ENCODE measurements at places on chromosomes 11 and 22.
A peak's percentile ranks its signal among the peaks of the same experiment; 100 is the strongest.

DNA sequence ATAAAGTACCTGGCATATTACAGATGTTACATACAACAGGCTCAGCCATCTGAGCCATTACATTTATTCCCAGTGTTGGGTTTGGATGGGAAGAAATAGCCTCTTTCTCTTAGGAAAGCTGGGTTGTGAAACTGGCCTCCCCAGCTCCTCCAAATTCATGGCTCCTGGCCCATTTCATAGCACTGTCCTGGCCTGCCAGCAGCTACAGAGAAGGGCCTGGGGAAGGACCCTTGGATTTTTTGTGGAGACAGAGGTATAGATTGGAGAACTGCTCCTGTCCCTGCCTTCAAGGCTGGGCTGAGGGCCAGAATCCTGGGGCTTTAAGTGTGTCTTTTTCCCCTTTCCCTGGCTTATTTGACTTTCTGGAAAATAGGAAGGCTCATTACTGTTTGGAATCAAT lies 18.0 kb downstream of the PKNOX2 start:
- no peak for DNase-seq

DNA sequence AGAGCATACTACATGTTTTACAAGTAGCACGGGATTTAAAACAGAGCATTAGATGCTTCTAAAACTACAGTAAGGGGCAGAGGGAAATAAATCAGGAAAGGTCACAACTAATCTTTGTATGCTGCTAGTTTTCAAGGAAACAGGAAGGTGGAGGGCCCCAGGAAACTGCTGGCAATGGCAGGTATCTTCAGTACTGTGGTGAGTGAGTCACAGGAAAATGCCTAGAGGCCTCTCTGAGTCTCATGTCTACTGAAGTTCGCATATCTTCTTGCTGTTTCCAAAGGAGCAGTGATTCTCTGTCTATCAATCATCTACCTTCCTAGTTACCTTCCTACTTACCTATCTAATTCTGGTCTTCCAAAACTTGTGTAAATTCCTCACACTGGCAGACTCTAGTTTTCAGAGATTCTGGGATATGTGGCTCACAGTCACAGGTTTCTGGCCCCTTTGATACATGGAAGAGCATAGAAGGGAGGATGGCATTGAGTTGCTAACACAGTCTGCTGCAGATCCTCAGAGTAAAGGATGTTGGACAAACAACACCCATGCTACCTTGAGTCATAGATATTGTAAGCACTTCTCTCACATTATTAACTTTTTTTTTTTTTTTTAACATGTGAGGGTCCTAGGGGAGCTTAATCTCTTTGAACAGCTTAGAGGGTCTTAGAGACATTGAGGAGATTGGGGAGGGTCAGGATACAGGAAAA lies 58.8 kb upstream of the SYN3 start:
- DNase-seq: no peak

GRCh38 chr11:47271961-47272661 lies 2.2 kb downstream of the MADD start:
- DNase-seq: no peak

GRCh38 chr11:57484141-57484710 lies 23.9 kb downstream of the RTN4RL2 start:
- DNase-seq: peak; percentile 70

DNA sequence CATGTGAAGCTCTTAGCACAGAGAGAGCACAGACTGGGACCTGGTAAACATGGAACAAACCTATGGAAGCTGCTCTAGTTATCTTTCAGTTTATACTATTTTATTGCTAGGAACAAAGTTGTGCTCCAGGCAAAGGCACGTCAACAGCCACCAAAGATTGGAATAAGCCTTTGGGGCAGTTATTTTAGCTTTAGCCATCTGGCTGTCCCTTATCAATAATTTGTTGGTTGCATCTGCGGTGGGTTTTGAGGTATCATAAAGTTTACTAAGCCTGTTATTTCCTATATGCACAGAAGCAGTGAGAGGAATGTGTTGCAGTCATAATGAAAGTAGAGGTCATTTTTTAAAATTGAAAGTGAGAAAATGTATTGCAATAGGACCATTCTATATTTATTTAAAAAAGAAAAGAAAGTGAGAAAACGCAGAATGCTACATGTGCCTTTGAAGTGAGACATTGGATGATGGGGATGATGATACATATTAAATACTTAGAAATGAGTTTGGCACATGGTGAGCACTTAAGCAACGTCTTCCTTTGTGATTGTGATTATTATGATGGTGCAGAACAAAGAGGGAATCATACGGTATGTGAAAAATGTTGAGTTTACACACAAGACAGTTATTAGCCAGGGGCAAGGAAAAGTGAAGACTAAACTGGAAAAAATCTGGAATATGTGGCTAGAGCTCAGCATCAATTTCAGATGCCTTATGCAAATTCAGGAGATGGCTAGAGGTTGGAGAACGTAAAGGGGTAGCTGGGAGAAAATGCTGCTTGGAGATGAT lies 58.3 kb downstream of the PRR5L start:
- peak; percentile 75 for DNase-seq

GRCh38 chr11:123357990-123358827 lies 71.9 kb upstream of the GRAMD1B start:
- DNase-seq: no peak

DNA sequence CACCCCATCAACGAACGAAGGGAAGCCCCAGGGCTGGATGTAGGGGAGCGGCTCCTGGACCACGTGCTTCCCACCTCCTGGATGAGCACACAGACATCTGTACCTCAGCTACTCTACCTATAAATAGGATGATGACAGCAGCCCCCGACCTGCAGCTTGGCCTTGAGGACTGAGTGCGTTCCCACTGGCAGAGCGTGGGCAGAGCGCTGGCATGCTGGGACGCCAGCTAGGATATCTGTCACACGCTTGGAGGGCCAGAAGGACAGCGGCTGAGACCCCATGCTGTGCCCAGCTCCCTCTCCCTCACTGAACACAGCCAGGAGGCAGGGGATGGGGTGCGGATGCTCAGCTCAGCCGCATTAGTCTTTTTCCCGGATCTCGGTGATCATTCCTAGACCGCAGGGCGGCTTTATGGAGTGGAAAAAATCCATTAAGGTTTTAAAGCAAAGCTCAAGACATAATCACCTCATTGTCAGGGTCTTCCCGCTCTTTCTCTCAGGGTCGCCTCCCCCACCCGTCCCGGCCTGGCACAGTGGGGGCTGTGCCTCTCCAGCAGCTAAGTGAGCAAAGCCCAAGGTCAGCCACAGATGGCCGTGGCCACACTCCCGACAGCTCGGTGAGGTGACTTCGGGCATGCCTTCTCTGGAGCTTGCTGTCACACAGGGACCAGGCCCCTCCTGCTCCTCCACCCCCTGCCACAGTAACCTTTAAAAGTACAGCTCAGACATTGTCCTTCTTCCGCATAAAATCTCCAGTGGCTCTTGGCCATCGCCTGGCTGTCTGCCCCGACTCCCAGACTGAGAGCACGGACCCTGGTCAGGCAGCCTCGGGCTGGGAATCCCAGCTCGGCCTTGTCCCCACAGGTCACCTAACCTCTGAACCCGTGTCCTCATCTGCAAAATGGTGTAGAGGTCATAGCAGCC lies 69.6 kb upstream of the SHISAL1 start:
- DNase-seq: no peak

DNA sequence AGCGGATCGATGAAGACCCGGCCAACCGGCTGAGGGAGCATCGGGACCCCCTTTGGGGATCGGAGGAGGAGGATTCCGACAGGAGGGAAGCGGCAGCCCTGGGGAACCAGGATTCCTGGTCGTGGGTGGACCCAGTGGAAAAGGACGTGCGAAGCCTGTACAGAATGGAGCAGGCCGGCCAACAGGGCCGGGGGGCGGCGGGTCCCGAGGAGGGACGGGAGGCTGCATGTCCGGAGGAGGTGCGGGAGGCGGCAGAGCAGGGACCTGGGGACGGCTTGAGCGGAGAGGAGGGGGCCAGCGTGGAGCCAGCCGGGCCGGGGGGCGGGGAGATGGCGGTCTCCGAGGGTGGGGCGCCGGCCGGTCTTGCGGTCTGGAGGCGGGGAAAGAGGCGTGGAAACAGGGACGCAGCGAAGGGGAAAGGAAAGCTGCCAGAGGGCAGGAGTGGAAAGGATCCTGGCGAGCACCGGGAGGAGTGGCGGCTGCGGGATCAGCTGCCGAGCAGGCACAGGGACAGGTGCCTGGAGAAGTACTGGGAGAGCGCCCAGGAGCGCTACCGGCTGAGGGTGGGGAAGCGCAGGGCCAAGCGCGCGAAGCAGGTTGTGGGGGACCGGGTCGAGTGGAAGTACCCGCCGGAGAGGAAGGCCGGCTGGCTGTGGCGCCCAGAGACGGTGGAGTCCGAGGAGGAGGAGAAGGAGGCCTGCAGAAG lies at the start of gene ANO5:
Gene ANO5, plus strand, starts transcription at position 444 of the 706 bp plus-strand sequence. CDS start 408 bp downstream, outside the sequence.
- peak; percentile 42 for DNase-seq

DNA sequence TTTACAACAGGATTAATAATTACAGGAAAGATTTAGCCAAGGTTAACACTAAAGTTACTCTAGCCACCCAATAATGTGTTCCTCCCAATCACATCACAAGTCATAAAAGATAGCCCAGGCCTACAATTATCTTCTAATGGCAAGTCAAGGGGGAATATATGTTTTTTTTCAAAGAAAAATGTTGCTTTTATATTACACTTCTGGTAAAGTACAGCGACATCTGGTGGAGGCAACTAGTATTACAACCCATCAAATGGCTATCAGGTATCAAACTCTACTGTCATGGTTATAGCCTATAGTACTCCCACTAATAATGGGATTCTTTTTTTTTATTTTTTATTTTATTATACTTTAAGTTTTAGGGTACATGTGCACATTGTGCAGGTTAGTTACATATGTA lies 71.8 kb downstream of the XRRA1 start:
- peak; percentile 7 for DNase-seq

- DNase-seq: no peak
Measured at GRCh38 chr22:48161298-48161697, 1398.8 kb downstream of the TBC1D22A start.

GRCh38 chr11:94481342-94481741 lies 12.3 kb downstream of the MRE11 start:
- DNase-seq: no peak

DNA sequence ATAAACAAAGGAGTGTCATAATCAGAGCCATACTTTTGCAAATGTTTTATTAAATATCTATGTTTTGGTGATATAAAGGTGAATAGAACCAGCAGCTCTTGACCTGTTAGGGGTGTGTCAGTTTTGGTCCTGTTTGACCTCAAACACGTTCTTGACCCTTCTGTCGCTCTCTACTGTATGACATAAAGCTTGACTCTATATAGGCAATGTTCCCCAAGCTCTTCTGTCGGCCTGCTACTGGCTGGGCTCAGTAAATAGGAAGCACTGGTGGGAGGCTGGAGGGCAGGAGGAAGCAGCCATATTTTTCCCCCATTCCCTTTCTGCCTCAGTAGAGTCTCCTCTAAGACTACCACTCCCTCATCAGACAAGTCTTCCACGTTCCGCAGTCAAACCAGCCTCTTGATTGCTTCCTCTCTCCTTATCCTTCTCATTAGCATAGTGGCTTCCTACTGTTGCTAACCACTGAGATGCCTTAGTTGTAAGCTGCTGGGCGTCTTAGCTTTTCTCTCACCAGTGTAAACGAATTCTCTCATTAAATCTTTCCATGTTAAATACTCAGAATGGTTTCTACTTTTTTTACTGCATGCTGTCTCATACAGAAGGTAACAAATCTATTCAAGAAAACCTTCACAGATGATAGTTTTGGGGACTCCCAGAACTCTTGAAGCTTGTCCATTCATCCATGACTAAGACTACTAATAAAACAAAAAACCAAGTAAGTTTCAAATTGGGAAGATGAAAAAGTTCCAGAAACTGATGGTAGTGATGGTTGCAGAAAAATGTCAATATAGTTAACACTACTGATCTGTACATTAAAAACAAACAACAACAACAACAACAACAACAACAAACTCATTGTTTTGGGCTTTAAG lies 3.3 kb downstream of the NPAT start:
- no peak for DNase-seq

DNA sequence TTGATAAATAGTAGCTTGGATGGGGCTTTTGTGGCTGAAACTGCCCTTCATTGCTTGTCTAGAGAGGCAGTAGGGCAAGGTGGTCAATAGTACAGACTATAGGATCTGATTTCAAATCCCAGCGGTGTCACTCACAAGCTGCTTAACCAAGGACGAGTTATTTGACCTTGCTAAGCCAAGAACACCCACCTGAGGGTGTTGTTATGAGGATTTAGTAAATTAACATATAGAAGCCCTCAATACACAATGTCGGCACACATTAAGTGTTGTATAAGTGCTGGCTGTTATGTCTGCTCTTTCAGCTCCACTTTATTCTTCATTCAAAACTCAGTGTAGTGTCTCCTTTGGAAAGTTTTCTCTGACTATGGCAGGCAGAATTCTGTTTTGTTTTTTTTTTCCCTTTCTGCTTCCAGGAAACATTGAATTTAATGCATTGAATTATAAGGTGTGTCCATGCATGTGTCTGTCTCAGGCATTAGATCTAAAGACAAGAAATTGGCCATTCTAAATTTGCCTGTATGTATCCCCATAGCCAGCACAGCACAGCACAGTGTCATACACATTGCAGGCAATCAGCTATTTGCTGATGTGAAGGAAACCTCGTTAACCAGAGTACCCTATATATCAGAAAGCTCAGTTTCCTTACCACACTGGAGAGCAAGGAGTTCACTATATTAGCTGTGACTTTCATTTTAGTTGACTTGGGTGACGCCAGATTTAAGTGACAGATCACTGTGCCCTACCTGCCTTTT lies 212.1 kb downstream of the NELL1 start:
- no peak for DNase-seq

DNA sequence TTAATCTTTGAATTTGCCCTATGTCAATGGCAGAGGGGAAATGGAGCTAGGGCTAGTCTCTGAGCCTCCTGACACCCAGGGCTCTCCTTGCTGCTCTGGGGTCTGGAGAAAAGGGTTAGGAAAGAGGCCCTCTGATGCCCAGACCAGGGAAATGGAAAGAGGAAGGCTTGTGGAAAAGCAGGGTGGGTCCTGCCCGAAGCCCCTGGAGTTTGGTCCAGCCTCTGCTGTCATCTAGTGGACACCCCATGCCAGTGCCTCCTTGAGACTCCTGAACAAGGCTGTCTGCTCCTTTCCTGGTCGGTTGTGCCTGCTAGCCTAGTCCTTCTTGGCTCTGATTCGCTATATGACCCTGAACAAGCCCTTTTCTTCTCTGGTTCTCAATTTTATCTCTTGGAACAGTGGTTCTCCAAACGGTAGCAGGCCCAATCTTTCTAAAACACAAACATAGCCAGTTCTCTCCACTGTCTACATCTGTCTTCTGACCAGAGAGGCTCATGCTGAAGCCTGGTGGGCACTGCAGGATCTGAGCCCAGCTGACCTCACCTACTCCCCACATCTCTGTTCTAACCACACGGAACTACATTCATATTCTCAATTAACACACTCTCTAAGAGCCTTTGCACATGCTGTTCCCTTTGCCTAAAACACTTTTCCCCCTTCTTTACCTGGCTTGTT lies 8.8 kb upstream of the PLA2G3 start:
- peak; percentile 56 for DNase-seq

DNA sequence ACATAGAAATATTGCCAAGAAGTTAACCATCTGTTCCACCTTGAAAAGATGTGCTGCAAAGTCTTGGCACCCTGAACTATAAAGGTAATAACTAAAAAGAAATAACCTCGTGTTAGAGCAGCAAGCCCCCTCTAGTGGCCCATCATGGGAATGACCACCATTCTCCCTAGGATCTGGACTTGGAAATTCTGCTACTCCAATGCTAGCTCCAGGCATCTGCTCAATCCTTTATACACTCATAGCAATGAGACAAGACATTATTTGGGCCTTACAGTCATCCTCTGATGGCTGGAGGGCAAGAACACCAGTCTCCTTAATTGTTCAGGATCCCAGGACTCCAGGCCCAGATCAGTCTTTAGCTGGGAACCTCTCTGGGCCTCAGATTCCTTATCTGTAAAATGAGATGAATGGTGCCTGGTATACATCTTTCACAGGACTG lies 76.0 kb downstream of the CWC15 start:
- peak; percentile 44 for DNase-seq
